ENCODE measurements at places on chromosomes 2 and 18.
A peak's percentile ranks its signal among the peaks of the same experiment; 100 is the strongest.

GRCh38 chr2:115609978-115610377, 1167.5 kb downstream of the DPP10 start:
- DNase-seq: no peak

- no peak for DNase-seq
Observed at GRCh38 chr18:6901286-6901926, 171.9 kb downstream of the ARHGAP28 start.

- peak; percentile 2 for DNase-seq
Observed at GRCh38 chr18:37537868-37538525, 27.6 kb downstream of the CELF4 start.

DNA sequence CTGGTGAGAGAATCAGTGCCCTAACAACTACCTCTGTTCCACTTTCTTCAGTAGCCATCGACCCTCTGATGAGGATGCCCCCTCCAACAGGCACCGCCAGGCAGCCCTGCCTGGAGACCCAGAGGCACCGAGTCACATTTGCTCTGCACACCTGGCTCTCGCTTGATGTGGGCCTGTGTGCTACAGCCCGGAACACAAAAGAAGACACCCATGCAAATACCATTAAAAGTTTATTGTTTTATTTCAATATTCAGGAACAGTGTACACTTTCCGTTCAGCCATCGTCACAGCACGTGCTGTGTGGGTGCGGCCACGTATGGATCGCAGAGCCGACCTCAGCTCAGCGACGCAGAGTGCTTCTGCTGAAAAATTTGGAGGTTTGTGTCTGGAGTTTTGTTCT, 154.0 kb downstream of the MBP start:
- no peak for DNase-seq

DNA sequence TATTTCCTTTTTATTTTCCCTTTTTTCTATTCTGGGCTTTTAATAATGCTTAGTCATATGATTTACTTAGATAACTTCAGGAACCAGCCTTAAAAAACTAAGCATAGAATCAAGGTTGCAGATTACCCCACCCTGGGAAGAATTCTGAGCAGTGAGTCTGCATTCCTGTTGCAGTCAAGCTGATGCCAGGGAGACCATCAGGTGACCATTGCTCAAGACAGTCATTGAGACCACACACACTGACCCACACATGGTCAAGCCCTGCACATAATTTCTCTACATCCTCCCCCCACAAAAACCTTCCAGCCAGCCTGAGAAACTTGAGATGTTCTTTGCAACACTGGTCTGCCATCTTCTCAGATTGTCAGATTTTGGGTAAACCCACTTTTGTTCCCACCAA, 83.9 kb downstream of the SH3YL1 start:
- DNase-seq: no peak

DNA sequence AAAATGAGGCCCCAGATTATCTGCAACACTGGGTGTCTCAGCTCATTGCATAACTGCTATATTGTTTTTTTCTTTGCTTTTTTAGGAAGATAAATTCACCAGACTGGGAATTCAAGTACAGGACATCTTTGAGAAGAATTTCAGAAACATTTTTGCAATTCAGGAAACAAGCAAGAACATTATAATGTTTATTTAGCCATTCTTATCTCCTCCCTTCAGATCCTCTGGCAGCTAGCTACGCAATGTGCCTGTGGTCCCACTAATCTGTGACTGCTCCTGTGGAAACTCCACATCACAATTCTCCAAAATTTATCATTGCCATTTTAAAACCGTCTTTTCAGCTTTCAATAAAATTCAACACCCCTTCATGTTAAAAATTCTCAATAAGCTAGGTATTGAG, 126.8 kb downstream of the SP100 start:
- DNase-seq: no peak

- no peak for DNase-seq
Observed at GRCh38 chr2:163397451-163397850, 338.4 kb downstream of the FIGN start.

Measured in CD4-positive, alpha-beta T cell treated with Interleukin-2 at 100 ng/mL for 4 hours (primary cell).